ENCODE measurements at places on chromosomes 5 and 9.

- DNase-seq = no peak
These were observed 214.0 kb upstream of the DMRT1 start for GRCh38 chr9:627336-627970.

GRCh38 chr5:113789769-113790168 is 276.3 kb downstream of the YTHDC2 start:
- DNase-seq = no peak

DNA sequence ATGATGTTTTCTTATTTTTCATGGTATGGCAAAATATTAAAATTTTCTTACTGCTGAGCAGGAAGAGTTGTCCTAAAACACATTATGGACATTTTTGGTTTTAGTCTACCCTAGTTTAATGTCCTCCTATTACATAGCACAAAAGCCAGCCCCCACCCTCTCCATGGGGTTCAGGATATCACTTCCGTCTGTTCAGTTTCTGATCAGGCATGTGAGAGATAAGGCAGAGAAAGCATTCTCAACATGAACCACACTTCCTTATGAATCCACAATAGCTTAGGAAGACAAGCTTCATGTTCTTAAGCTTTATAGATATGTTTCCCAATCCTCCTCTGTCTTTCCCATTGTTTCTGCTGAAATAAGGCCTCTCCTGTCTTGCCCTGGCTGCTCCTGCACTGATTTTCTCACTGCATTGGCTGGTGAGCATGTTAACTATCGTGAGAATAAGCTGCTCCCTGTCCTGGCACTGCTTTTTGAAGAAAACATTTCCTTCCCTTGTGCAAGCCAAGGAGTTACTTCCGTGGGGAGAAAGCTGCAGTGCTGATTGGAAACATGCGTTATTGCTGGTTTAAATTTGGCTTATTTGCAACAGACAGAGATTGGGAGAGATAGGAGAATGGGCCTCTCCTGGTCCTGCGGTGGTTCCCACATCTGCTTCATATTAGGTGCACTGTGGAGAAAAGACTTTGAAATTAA is 260.3 kb upstream of the RPS23 start:
- DNase-seq = no peak

- DNase-seq = no peak
These were observed 118.4 kb downstream of the PAPPA start for GRCh38 chr9:116271991-116272390.

DNA sequence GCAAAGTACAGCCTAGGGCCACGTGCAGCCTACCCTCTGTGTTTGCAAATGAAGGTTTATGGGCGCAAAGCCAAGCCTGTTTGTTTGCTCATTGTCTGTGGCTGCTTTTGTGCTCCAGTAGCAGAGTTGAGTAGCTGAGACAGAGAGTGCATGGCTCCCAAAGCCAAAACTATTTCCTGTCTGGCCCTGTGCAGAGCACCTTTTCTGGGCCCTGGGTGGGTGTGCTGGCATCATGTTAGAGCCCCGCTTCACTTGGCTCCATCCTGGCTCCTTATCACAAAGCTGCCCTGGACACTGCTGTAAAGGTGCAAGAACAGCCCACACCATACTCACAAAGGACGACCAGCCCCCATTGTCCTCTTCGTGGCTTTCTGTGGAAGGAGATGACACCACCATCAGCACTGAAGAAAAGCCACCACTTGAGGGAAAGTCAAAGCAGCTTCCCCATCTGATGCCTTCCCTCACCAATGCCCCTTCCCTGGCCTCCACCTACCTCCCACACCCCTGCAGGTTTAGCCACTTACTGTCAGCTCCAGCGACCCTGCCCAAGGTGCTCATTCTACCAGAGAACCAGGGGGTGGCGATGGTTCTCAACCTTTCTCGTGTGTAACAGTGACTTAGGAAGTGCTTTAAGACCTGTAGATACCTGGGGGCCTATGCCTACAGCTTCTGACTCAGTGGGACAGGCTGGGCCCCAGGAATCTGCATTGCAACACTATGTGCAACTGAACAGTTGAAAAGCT is 23.4 kb downstream of the LCP2 start:
- peak; percentile 90 for DNase-seq

GRCh38 chr9:133849110-133849670 is 111.0 kb upstream of the SARDH start:
- no peak for DNase-seq

GRCh38 chr9:16421532-16421931 is 448.9 kb downstream of the BNC2 start:
- no peak for DNase-seq

- DNase-seq = no peak
These were observed 24.2 kb downstream of the ENHO start for GRCh38 chr9:34498553-34498952.

- DNase-seq = no peak
These were observed 25.1 kb downstream of the CARTPT start for GRCh38 chr5:71744009-71744790.

All from NCI-H2029 (cell line).